GM06990 (cell line): ENCODE measurements at places on chromosomes 11 and 22.

GRCh38 chr11:42837994-42838393 lies 473.8 kb upstream of the API5 start:
- DNase-seq: no peak

GRCh38 chr11:70532731-70533130 lies 134.4 kb downstream of the CTTN start:
- DNase-seq: no peak

GRCh38 chr22:22746963-22747933 lies 102.8 kb downstream of the GGTLC2 start:
- peak; percentile 20 for DNase-seq

- DNase-seq: no peak
These were observed 5.7 kb upstream of the SCGB1A1 start for GRCh38 chr11:62413060-62413696.

- DNase-seq: no peak
These were observed 25.1 kb upstream of the FJX1 start for GRCh38 chr11:35593143-35593542.

DNA sequence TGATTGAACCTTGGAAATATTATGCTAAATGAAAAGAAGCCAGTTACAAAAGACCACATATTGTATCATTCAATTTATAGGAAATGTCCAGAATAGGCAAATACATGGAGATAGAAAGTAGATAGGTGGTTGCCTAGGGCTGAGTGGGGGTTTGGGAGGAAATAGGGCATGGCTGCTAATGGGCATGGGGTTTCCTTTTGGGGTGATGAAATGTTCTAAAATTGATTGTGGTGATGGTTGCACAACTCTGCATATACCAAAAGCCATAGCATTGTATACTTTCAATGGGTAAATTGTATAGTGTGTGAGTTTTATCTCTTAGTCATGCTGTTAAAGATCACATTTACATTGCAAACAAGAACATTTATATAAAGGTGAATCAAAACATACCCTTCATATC lies 48.7 kb downstream of the LDLRAD3 start:
- no peak for DNase-seq

DNA sequence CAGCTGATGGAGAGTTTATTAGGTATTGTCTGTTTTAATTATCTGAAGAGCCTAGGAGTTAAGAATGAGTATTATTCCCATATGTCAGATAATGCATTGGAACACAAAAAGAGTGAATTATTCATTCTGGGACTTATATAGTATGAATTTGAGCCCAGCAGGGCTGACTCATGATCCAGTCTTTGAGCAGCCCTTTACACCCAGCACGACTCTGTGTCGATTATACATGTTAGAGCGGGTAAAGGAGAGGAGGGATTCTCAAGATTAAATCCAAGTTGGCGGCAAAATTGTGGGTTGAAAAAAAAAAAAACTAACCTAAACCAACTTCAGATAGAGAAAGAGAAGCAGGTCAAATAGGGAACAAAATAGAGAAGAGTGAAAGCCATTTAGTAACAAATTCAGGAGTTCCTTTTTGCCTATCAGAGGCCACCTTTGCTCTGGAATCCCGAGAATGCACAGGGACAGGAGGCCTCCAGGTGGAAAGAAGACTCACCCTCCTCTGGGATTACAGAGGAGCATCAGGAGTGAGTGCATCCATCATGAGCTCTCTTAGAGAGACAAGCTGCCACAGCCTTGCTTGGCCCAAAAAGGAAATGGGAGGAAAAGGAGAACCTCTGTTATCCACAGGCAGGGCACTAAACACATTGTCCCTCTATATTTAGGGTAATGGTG lies 3.1 kb downstream of the MRGPRX1 start:
- no peak for DNase-seq

- DNase-seq: no peak
These were observed 86.5 kb upstream of the B3GAT1 start for GRCh38 chr11:134498326-134499139.

DNA sequence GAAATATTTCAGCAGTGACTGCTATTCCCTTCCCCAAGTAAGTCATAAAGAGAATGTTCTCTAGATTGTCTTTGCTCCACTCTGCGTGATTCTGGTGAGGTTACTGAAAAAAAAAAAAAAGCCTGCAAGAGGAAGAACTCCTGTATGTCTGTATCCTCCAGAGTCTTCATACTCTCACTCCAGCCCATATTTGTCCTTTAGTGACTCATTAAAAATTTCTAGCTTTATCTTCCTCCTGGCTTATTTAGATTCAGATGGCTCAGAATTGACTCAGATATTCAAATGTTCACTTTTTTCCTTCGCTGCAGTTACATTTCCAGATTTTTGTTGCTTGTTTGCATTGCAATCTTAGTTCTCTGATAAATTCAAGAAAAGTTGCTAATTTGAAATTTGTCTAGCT lies 76.3 kb upstream of the CNTN5 start:
- DNase-seq: no peak

- no peak for DNase-seq
These were observed 20.0 kb upstream of the TALDO1 start for GRCh38 chr11:727281-727701.

- no peak for DNase-seq
These were observed 26.9 kb downstream of the CBX7 start for GRCh38 chr22:39125622-39126021.

- no peak for DNase-seq
These were observed 155.2 kb downstream of the TRIM29 start for GRCh38 chr11:119982517-119983239.

GRCh38 chr11:14132312-14132711 lies 169.8 kb downstream of the SPON1 start:
- no peak for DNase-seq

DNA sequence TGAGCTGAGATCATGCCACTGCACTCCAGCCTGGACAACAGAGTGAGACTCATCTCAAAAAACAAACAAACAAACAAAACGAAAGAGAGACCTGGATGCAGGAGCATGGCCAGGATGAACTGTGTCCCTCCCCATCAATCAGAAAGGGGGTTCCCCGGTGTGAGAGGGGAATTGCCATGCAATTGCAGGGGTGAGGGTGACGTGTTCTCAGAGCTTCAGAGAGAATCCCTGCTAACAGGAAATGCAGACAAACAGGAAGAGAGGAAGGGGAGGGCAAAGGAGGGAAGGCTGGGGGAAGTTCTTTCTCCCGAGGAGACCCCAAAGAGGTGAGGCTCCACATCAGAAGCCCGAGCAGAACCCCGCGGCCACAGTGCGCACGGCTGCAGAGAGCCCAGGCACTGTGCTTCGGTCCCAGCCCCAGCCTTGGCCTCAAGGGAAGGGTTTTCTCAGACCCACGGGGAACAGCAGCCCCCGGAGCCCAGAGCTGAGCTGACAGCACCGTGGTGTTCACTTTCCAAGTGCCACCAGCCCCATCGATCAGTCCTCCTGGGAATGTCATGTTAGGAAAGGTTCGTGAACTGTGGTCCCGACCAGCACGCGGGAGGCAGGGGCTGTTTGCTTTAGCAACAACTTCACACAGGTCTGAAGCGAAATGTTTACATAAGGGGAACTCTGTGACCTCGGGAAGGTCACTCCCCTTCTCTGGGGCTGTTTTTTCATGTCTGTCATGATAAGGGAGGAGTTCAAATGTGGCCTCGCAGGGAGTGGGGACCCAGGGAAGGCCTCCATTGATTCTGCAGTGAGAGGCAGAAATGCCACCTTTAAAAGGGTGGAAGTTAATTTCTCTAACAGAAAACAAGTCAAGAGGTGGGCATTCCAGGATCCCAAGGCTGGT lies 108.0 kb upstream of the ANO1 start:
- no peak for DNase-seq

- DNase-seq: no peak
These were observed 14.7 kb upstream of the FDX1 start for GRCh38 chr11:110415081-110415480.

GRCh38 chr11:2097998-2098690 lies 41.0 kb downstream of the IGF2 start:
- DNase-seq: no peak

DNA sequence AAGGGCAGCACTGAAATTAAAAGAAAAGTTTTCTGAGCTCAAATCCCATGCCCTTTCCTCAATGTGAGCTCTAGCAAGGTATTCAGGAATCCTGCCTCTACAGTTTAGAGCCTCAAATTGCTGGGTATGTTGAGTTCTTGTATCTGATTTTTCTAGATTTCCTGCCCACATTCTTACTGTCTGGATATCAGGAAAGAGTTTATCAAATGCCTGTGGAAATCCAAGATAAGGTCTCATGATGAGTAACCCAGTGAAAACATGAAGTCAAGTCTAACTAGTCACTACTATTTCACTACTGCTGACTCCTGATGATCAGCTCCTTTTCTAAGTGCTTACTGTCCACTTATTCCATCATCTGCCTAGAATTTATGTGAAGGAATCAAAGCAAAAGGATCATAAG lies 29.8 kb downstream of the LIMK2 start:
- no peak for DNase-seq

DNA sequence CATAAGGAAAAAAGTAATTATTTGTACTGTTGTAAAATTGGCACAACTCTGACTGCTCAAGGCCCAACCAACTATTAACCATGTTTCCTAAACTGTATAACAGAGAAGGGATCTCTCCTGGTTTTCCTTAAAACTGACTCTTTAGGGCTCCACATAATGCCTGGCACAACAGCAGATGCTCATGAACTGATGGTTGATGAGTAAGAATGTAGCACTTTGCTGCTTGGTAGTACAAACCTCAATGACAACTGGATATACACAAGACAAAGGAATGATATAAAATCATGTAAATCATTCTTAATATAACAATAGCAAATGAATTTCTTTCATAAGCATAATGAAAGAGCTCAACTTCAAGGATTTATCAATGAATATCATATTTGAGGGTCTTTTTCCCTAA lies 11.7 kb downstream of the MSANTD2 start:
- no peak for DNase-seq

GRCh38 chr11:65866509-65867283 lies 5.9 kb downstream of the EFEMP2 start:
- no peak for DNase-seq

GRCh38 chr11:57475191-57475590 lies 14.9 kb downstream of the RTN4RL2 start:
- no peak for DNase-seq

GRCh38 chr11:79374727-79375126 lies 66.1 kb downstream of the TENM4 start:
- no peak for DNase-seq

GRCh38 chr11:38718049-38718448 lies 2120.0 kb upstream of the RAG2 start:
- DNase-seq: no peak

DNA sequence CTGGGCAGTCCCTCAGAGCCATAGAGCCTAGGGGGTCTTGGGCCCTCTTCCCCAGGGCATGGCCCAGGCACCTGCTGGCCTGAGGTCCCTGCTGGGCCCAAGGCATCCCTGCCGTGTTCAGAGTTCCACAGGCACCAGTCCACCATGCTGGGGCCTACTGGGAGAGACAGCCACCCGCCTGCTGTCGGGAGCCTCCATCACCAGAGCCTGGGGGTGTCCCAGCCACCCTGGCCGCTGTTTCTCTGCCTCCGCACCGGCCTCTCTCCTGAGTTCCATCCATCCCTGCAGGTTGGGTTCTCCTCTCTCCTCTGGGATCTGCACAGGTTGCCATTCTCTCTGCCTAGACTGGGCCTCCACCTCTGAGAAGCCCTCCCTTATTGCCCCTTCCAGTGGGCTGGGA lies 68.6 kb downstream of the KCNQ1 start:
- DNase-seq: no peak

DNA sequence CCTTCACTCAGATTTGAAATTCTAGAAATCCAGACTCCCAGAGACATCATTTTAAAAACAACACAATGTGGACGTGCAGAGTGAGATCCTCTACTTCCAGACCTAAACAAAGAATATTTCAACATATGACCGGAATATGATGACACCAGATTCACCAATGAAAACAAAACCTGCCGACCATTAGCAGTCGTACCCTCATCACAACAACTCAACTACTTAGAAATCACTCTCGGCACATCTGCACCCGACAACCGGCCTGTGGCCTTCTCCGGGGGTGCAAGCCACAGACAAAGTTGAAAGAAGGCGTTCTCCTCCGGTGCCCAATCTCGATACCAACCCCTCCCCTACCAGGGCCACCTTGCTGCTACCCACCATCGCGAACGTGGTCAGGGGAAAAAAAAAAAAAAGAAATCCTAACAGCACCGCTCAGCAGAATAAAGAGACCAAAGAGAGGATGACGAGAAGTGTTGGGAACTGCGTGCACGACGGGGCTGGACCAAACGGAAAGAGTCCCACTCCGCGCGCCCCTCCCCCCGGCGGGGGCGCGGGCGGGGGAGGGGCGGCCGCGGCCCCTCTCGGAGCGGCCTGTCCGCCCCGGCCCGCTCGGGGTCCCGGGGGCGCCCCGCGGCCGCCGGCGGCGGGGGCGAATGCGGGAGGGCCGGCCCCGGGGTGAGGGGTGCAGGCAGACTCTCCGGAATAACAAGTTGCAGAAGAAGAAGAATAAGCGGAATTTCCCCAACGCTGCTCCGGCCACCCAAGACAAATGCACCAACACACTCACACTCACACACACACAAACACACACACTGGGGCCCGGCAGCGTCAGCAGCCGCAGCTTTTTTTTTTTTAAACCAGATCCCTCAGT lies 1.7 kb downstream of the PHF21A start:
- peak; percentile 58 for DNase-seq

DNA sequence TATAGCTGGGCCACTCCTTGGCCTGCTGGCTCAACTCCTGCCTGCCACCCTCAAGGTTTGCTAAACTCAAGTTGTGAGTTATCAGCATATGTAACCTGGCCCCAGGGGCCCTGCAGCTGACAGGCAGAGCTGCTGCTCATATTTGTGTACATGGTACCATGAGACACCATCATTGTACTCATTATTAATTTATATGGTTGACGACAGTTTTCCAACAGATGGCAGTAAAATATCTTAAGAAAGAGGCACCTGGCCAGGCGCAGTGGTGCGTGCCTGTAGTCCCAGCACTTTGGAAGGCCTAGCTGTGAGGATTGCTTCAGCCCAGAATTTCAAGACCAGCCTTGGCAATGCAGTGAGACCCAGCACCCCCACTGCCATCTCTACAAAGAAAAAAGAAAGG lies 11.4 kb upstream of the DENND5A start:
- DNase-seq: no peak

DNA sequence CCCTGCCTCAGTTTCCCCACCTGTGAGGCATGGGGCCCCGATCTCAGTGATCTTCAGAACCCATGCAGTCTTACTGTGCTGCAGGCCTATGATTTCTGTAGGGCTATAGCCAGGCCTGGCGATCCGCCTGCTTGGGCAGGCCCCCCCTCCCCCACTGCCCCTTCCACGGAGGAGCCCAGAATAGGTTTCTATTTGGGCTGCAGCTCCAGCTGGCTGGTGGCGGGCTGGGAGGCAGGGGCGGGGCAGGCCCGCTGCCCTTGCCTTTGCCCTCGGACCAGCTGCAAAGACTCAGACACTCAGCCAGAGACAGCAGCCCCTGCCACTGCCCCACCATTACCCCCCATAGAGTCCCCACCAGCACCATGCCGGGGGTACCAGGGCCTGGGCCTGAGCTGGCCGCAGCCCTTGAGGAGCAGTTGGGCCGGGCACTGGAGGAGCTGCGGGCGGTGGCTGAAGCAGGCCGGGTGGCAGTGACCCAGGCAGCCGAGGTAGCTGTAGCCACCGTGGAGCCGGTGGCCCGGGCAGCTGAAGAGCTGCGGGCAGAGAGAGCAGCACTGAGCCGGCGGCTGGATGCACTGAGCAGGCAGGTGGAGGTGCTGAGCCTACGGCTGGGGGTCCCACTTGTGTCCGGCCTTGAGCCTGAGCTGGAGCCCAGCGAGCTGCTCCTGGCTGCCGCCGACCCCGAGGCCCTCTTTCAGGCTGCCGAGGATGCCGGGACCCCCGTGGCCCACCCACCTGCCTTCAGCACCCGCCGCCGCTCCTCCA lies 12.2 kb downstream of the SMTN start:
- DNase-seq: no peak
